Natural killer cell treated with Interleukin-12 subunit alpha and Interleukin-12 subunit beta and Interleukin-15 and Interleukin-18, amount 100 ng/mL, for 72 hours (primary cell): ENCODE measurements at places on chromosomes 2 and 18.

DNA sequence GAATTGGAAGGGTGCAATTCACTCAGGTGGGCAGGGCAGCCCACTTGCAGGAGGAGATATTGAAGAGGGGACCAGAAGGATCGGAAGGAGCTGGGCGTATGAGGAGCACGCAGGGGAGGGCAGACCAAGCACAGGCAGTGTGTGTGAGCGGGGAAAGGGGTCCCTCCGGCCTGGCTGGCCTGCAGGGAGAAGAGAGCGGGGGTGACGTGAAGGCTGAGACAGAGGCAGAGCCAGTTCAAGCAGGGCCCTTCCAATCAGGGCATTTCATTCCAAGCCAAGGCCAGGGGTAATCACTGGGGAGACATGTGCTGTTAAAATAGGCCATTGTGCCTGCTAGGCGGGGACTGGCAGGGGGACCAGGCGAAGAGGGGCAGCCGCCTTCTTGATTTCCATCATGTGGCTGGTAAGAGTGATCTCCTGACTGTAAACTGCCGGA lies 62.2 kb downstream of the ACKR3 start:
- no peak for DNase-seq

- DNase-seq, result no peak
Measured at GRCh38 chr2:62284980-62285379, 89.1 kb downstream of the B3GNT2 start.

- DNase-seq, result no peak
Measured at GRCh38 chr2:54088191-54088634, 27.2 kb upstream of the ACYP2 start.

DNA sequence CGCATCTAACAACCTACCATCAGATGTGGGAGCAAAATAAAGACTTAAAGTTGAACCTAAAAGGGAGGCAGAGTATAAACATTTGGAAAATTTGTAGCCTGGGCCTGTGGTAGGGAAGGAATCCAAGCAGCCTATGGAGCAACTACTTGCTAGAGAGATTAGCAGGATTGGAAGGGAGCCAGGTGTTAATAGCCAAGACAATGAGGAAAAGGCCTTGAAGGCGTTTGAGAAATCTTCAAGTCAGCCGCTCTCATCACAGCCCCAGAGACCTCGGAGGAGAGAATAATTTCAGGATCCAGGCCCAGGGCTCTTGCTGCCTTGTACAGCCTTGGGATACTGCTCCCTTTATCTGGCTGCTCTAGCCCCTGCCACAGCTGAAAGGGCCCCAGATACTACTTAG lies 219.7 kb downstream of the THSD7B start:
- no peak for DNase-seq

DNA sequence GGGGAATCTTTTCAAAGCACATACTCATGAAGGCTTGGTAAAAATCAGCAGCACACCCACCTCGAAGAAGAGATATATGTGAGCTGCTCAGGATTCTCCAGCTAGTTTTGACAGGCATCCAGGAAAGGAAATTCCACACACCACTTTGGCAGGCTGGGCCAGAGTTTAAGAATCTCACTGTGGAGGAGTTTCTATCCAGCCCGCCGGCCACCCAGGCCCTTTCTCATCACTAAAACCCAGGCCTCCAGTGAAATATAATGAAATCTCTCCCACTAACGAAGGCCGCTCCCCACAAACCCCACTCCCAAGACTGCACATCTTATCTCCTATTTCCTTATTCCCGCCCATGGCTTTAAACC lies 202.0 kb downstream of the GLI2 start:
- DNase-seq, result no peak

DNA sequence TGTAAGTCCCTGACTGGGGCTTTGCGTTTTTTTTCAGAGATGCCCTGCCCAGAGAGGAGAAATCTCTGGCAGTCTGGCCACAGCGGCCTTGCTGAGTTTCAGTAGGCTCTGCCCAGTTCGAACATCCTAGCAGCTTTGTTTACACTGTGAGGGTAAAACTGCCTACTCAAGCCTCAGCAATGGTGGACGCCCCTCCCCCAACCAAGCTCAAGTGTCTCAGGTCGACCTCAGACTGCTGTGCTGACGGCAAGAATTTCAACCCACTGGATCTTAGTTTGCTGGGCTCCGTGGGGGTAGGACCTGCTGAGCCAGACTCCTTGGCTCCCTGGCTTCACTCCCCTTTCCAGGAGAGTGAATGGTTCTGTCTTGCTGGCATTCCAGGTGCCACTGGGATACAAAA lies 31.7 kb downstream of the L3MBTL4 start:
- no peak for DNase-seq

- no peak for DNase-seq
Measured at GRCh38 chr2:230908092-230908594, 16.9 kb downstream of the GPR55 start.

DNA sequence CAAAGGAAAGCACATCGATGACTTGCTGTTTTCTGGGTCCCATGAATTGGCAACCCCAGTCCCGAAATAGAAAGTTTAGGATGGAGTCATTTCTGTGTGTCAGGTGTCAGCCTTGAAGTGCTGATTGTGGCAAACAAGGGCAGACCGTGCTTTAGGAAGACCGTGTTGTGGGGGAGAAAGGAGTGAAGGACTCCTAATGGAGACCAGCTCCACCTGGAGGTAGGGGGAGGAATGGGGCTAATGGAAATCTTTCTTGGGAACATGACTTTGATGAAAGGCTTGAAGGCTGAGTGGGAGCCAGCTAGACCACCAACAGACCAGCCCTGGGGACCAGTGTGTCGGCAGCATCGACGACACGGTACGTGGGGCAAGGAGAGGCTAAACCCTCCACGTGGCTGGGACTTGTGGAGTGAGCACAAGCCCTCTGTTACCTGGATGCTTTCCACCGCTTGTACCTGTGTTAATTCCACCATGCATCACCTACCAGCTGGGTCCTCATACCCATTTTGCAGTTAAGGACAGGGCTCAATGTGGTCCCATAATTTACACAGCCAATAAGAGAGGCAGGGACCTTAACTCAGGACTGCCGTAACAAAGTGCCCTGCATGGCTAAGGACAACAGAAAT lies 104.2 kb downstream of the SH3BP4 start:
- no peak for DNase-seq

DNA sequence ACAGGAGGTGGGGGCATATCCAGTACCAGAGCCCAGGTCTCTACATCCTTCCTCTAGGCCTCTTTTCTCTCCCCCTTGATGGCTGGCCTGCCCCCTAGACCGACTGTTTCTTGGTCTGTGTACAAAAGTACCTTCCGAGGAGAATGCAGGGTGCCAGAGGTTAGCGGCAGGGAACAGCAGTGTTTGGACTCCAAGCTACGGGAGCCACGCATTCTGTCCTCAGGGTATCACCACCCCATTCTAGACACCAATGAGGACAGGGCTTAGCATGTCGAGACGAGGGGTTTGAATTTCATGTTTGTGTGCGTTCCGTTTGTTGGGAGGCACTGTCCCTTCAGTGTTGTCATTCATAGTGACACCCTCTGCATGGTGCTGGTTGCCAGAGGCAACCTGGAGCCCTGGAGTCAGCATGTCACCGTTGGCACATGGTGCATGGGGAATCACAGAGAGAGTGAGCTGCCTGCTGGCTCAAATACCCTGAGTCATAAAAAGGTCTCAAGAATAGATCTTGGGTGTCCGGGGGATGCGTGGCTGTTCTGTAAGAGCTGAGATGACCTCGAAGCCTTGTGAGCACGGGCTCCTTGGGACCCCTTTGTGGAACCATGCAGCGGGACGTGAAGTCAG lies 57.2 kb upstream of the LDLRAD4 start:
- DNase-seq, result no peak

DNA sequence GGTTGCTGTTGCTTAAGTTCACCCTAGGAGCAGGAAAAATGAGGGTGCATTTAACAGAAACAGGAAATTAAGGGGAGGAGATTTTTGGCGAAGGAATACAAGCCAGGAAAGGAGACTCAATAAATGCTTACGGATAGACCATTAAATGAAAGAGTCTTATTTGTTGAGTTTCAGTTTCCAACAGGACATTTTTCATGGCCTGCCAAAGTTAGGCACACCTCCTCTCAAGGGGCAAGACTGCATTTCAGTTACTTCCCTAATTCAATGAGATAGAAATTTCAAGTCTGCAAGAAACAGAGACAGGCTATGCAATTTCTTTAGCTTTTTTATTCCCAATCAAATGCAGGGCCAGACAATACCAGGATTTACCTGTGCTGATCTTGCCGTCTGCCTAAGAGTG lies 394.7 kb upstream of the KLHL29 start:
- DNase-seq, result no peak

DNA sequence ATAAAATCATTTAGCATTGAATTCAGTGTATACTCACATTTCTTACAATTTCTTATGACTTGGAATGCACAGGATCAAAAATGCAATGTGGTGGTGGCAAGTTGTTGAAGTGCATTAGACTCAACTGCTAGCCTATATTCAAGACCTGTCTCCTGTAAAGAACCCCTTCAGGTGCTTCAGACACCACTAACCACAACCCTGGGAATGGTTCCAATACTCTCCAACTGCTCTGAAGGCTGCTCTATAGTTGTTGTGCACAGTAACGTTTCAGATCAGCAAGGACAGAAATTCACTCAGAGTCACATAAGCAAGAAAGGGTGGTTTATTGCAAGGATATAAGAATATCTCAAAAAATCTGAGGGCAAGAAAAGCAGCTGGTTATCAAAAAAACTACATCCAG lies 6.5 kb downstream of the GKN1 start:
- DNase-seq, result no peak

GRCh38 chr2:28618221-28619141 lies 122.6 kb downstream of the PLB1 start:
- no peak for DNase-seq

- DNase-seq, result no peak
Measured at GRCh38 chr18:43847164-43848091, 570.1 kb upstream of the SYT4 start.

GRCh38 chr2:103859238-103859637 lies 994.7 kb upstream of the POU3F3 start:
- no peak for DNase-seq

- DNase-seq, result no peak
Measured at GRCh38 chr18:75527848-75528685, 100.6 kb upstream of the SMIM21 start.

DNA sequence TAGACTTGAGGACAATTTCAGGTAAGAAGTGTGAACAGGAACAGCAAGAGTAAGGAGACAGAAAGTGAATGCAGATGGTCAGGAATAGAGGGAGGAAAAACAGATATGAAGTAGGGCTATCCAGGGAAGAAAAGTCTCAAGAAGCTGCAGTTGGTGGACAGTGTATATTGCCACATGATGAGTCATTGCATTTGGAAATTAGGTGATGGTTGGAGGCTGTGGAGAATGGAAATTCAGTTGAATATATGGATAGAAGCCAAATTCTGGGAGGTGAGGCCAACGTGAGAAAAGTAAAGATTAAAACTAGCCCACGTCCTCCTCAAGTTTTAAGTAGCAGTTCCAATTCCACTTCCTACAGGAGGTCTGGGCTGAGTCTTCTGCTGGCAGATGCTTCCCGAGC lies 158.4 kb downstream of the UBE2E3 start:
- no peak for DNase-seq

DNA sequence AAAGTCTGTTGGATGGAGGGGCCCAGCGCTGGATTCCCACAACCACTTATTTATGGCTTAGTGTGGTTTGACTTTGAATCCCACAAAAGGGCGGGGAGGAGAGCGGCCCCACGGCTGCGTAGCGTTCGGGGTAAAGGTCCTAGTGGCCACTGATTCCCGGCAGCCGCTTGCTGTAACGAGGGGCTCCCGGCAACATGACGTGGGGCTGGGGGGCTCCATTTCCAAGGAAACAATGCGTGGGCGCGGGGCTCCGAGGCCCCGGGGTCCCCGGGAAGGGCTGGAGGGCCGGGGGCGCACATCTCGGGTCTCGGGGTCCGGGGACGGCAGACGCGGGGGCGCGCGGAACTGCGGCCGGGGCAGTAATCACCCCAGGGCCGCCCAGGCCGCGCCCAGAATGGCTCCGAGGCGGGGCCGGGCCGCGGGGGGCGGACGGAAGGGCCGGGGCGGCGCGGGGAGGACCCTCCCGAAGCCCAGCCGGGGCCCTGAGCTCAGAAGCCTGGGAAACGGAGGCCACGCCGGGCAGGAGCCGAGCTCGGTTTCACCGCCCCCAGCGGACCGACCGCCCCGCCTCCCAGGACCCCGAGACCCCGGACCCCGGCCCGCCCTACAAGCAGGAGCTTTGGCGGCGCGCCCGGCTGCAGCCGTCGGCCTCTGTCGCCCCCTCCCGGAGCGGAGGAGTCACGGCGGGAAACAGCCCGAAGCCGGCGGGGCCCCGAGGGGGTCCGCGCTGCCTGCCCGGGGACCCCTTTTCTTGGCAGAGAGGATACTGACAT lies 11.9 kb upstream of the MLPH start:
- peak; percentile 82 for DNase-seq

GRCh38 chr2:88067189-88067588 lies 436 bp upstream of the SMYD1 start:
- DNase-seq, result no peak

- no peak for DNase-seq
Measured at GRCh38 chr2:223222397-223222796, 170.4 kb downstream of the KCNE4 start.

- DNase-seq, result no peak
Measured at GRCh38 chr2:111618226-111618977, 265.6 kb downstream of the ANAPC1 start.

DNA sequence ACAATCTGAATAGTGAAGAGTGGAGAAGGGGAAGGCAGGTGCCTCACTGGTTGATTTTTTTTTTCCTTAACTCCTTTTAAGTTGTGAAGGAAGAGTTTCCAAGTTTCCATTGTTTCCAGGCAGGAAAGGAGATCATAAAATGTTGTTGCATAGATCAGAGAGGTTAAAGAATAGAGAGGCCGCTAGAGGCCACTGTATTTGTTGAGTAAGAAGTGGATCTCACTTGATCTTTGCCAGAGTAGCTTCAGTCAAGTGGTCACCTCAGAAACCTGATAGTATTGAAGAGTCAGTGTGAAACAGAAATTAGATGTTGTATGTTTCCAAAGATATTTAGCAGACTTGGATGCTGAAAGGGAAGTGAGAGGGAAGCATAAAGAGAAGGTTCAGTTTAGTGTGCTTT lies 17.6 kb downstream of the CTNNA2 start:
- DNase-seq, result no peak

GRCh38 chr2:25204190-25204838 lies 35.9 kb upstream of the POMC start:
- DNase-seq, result no peak

DNA sequence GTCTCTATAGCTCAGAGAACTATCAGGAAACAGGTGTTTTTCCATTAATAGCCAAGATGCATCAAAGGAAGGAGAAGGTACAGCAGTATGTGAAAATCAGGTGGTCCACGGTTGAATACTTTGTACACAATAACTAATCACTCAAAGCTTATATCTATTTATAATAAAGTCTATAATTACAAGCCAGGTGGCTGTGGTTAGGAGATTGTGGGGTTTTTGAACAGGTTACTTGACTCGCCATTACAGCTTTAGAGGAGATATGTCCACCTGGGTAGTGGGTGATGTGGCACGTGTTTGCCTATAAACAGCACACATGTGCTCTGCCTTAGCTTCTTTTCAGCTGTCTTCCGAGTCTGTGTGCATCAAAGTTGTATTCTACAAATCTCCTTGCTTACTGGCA lies 892.2 kb upstream of the ZEB2 start:
- no peak for DNase-seq

GRCh38 chr2:206989311-206989710 lies 50.0 kb downstream of the CPO start:
- DNase-seq, result no peak

GRCh38 chr2:232773815-232774214 lies 2.5 kb downstream of the KCNJ13 start:
- no peak for DNase-seq

GRCh38 chr2:108580050-108580449 lies 45.8 kb downstream of the LIMS1 start:
- DNase-seq, result no peak

GRCh38 chr2:8393506-8393905 lies 288.4 kb upstream of the ID2 start:
- DNase-seq, result no peak
